ENCODE measurements at places on chromosomes 1 and 21. TPM values are rescaled to one million over a fixed set of nuclear protein-coding genes. Genes with fewer than 3 reads are reported as not detected.

DNA sequence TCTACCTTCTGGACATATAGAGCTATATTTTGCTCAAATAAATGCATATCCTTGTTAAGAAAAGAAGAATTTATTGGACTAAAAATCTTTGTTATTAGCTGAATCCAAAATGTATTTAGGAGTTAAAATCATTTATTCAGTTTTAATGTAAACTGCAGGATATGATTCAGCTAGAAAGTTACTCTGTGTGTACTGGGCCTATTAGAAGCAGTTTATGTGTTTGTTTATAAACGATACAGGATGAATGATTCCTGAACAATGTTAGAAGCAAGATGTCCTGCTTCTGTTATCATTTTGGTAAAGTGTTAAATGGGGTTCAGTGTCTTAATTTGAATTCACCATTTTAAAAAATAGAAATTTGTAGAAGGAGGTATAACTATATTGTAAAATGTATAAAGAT, 549.2 kb upstream of the ZRANB2 start:
- H3K4me1 ChIP-seq = no peaks in the 10 kb centered on the region
- H3K36me3 ChIP-seq = no peaks in the 10 kb centered on the region
- H3K27ac ChIP-seq = no peak overlapping the region
- no peak overlapping the region for H3K4me3 ChIP-seq
- H3K27me3 ChIP-seq = no peaks in the 10 kb centered on the region

DNA sequence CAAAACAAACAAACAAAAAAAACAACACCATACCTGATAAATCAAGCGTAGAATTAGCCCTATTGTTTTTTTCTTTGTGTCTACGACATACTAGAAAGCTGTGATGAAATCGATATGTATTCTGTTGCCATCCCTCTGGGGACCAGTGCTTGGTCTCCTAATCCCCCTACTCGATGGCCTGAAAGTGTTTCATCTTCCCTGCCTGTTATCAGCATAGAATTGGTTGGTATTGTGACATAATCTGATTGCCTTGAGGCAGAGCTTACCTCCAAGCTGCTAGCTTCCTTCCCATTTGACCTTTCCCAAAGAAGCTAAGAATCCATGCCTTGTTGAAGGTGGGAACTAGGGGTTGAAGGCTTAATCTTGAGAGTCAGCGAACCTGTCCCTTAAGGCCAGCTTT, 40.7 kb upstream of the PIGV start:
- peaks cover 1% of the 10 kb centered on the region for H3K36me3 ChIP-seq
- no peak overlapping the region for H3K4me3 ChIP-seq
- H3K27ac ChIP-seq = no peak overlapping the region
- H3K27me3 ChIP-seq = no peaks in the 10 kb centered on the region

GRCh38 chr21:33402001-33402979, 923 bp upstream of the IFNGR2 start:
- no peaks in the 10 kb centered on the region for H3K36me3 ChIP-seq
- peak overlapping the region; percentile 92 for H3K4me3 ChIP-seq
- peak; percentile 87 for DNase-seq
- H3K27ac ChIP-seq = peak overlapping the region; percentile 77

Gene TARBP1
- total RNA-seq = 23.2 TPM

Gene BSND
- total RNA-seq = not detected

Data from aorta (tissue), 5 donors.